ENCODE measurements at places on chromosomes 6 and 20.

GRCh38 chr20:34175879-34176278, 63.8 kb upstream of the EIF2S2 start:
- no peak for DNase-seq

GRCh38 chr6:14119784-14120183, 2.2 kb downstream of the CD83 start:
- no peak for DNase-seq

- DNase-seq: no peak
Measured at GRCh38 chr6:160131636-160132296, 10.2 kb downstream of the SLC22A1 start.

DNA sequence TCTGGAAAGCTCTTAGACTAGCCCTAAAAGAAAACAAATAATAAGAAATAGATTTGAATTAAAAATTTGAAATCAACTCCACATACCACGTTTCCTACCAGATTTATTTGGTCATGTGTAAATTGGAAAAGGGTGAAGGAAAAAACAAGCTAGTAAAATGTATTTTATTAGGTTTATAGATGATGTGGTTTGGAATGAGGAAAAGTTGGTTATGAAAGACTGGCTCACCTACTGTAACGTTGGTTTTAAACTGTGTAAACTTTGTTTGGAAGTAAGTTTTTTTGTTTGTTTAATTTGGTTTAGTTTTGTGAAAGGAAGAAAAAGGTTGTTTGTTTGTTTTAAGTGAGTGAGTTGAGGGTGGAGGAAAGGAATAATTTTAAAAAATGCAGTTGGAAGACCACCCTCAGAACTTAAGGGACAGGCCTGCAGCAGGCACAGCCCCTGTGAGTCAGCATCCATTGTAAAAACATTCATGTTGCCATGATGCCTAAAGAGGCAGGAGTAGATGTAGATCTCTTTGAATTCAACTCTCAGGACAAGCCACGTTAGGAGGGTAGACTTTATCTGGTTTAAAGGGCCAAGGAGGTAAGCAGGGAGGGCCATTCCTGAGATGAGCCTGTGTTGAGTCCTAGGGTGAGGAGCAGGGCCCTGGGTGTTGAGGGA, 93.7 kb upstream of the SCGN start:
- no peak for DNase-seq

GRCh38 chr6:75620381-75621304, 19.0 kb downstream of the SENP6 start:
- DNase-seq: no peak

DNA sequence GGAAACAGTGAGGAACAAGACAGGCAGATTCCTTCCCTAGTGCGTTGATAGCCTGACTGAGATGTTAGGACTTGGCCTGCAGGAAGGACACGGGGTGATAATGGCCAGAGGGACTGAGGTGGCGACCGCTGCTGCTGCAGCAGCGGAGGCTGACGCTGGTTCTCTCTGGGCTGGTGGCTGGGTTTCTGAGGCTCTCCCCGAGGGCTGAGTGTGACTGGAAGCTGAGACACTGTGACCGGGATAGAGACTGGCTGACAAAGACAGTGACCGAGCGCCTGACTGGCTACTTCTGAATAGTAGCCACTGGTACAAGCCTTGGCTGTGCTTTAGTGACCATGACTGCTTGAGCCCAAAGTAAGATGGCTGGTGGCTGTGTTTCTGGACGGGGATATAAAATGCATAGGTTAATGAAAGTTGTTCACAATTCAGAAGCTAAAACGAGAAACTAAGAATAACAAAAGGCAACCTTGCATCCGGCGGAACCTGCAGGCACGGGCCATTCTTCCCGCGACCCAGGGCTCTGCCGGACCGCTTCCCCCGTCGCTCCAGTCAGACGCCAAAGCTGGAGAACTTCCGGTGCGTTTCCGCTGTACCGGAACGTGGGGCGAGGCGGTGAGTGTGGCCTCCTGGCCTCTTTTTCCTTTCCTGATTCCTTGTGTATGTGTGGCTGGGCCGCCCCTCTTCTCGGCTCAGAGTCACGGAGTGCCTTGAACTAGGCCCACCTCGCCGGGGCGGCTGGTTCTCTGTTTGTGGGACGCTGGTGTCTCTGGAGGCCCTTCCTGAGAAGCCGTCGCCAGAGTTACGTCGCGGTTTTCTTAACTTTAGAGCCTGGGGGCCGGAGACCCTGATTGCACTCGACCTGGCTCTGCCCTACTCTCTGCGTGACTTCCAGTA, at the start of gene AAR2:
TSS of gene AAR2 (plus strand) at position 587 of the 894 bp plus-strand sequence. CDS start 3,391 bp downstream, outside the sequence.
- peak; percentile 76 for DNase-seq

- no peak for DNase-seq
Measured at GRCh38 chr6:160279850-160280249, 21.2 kb upstream of the SLC22A2 start.

DNA sequence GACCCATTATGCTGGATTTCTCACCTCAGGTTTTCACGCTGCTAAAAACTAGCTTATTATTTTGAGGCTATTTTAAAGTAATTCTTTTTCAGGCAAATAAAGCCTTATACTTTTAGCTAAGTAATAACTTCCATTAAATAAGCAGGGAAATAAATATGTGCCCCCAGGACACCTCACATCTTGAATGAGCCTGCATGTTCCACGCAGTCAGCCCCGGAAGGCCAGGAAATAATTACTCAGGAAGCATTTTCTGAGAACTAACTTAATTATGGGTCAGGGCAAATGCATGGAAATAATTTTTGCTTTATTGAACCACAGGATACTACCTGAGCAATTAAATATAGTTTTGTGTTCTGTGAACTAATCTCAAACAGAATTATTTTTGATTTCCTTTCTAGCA, 41.1 kb downstream of the STX7 start:
- no peak for DNase-seq

DNA sequence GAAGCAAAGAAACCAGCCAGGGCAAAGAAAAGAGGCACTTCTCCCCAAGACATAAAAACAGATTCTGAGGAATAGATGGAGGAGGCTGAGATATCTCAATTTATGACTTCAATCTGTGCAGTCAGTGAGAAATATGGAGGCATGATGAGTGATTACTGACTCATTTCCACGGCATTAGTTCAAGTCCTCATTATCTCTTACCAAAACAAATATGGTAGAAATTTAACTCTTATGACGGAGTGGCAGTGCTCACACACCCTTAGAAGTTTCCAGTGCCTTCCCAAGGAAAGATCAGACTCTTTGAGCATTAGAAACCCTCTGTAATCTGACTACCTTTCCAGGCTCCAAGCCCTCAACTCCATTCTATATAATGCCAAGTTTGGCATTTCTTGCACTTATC, 364.1 kb downstream of the ARHGAP18 start:
- DNase-seq: no peak

- DNase-seq: no peak
Measured at GRCh38 chr6:11682561-11682975, 96.0 kb downstream of the ADTRP start.

DNA sequence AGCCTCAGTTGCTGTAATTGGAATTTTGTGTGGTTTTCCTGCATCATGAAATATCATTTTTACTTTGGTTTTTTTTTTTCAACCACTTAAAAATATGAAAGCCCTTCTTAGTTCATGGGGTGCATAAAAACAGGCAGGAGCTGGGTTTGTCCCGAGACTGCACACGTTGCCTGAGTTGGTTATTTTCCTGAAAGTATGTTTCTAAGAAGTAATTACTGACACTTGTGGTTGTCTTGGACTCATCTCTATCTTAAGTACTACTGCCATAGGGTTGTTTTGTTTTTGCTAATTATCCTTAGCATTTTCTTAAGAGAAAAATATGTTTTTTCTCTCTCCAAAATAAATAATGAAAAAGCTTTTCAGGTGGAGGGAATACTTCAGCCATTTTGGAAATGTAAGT, 40.1 kb downstream of the FAM120B start:
- no peak for DNase-seq

DNA sequence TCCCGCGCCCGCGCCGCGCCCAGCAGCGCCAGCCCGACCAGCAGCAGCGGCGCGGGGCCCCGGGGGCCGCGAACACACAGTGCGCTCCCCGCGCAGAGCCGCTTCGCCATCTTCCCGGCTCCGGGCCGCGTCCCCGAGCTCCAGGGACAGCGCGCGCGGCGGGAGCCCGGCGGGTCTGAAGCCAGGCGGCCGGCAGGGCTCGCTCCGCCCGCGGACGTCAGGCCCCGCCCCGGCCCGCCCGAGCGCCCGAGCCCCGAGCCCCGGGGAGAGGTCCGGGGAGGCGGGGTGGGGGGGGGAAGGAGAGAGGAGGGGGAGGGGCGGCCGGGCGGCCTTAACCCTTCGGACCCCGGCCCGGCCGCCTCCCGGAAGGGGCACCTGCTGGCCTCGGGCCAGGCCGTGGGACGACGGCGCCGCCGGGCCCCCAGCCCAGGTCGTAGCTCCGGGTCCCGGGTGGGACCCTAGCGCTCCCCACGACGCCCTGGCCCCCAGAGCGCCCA, at the start of gene LAMA5:
TSS of gene LAMA5 (minus strand) at position 177 of the 497 bp plus-strand sequence. CDS start at position 110, 67 bp downstream.
- DNase-seq: no peak

DNA sequence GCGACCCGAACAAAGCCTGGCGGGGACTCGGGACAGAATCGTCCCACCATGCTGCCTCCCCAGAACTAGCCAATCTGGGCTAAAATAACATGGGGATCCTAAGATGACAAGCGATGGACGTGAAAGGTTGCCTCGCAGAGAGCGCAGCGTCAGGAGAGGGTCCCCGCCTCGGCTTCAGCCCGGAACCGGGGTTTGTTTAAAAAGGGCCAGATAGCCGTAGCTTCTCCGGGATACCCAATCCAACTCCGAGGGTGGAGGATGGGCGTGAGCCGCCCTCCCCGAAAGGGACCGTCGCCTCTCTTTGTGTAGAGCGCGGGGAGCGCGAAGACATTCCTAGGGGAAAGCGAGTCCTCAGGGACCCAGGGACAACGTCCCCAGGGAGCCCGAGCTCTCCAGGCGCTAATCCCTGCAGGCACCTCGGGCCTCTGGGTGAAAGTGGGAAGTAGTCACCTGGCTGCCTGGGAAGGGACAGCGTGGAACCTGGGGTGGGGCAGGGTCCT, 643 bp downstream of the CD24 start:
- no peak for DNase-seq

DNA sequence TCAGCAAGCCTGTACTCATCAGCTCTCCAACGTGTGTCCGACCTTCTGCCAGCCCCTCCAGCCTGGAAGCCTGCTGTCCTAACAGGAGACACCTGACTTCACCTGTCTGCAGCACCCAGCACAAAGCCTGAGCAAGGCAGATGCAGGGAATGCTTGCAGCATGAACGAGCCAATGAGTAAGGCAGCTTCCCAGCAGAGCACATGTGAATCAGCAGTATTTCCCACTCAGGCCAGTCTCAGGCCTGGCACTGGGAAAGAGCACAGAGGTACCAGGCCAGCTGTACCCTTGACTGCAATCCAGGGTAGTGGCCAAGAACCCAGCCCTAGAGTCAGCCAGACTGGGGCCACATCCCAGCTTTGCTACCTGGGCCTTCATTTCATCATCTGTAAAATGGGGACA, 120.8 kb downstream of the MAFB start:
- no peak for DNase-seq

DNA sequence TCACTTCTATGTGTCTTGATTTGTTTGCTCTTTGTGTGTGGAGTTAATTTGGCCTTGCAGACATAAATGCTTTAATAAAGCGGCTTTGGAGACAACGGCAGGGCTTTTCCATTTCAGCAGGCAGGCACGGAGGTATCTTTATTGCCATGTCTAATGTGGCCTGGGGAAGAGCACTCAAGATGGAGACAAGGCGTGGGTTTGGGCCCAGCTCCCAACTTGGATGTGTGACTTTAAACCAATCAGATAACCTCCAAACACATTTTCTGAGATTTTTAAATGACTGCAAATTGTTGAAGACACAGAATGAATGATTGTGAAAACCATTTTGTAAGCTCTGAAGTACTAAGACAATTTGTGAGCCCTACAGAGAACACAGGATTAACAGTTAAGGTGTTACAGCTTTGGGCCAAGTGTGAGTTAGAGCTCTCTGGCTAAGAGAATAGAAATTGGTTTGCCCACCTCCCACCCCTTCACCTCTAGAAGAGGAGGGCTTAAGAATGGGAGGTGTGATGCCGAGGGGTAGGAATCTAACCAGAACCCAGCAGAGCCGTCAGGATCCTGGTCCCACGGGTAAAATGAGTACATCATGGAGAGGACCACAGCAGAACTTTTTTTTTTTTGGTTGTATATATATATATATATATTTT, 9.0 kb downstream of the DYNLT1 start:
- no peak for DNase-seq

DNA sequence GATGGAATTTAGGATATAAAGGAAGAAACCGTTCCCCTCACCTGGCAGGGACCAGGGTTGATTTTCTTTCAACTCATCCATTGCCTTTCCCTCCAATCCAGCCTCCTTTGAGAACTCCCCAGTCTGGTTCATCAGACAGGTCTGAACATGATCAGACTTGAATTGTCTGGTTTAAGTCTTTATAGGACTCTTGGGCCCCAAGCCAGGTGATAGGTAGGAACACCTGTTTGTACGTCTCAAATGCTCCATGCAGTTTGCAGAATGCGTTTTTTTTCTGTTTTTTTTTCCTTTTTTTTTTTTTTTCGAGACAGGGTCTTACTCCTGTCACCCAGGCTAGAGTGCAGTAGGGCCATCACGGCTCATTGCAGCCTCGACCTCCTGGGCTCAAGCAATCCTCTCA, 4.1 kb upstream of the CEP250 start:
- no peak for DNase-seq

DNA sequence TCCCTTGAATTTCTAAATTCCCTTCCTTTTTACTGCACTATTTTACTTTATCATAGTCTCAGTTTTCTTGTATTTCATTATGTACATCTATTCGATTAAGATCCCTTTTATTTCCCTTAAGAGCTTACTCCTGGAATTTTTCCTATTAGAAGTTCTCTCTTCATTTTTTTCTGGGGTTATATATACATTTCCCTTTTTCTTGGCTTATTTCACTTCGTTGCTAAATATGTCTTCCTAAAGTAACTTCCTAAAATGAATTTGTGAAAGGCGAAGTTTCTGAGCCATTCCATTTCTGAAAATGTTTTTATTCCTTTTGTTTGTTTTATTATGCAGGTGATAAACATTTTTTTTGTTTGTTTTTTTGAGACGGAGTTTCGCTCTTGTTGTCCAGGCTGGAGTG, 5.9 kb upstream of the CD109 start:
- DNase-seq: no peak

- DNase-seq: no peak
Measured at GRCh38 chr20:40304119-40304613, 384.9 kb downstream of the MAFB start.

GRCh38 chr6:17842014-17842776, 135.5 kb upstream of the NUP153 start:
- DNase-seq: no peak

DNA sequence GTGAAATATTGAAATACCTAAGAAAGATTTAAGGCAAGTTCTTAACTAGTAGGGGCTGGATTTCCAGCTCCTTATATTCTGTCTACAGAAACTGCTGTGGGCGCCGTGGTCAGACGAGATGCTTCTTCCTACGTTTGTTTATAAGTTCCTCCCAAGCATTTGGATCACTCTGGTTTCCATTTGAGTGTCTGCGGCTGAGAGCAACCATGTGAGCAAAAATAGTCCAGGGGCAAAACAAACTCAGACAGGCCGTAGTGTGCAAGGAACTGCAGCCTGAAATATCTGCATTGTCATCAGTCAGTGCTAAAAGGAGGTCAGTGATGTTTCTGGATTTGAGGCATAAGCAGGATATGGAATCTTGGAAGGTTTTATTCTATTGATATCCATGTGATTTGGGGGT, 485.9 kb upstream of the JAG1 start:
- DNase-seq: no peak

Data from activated CD4-positive, alpha-beta T cell treated with anti-CD3 and anti-CD28 coated beads for 24 hours (primary cell).